Stimulated activated CD4-positive, alpha-beta T cell treated with anti-CD3 and anti-CD28 coated beads, Interleukin-4, amount 100 ng/mL, for 48 hours (primary cell): ENCODE measurements at places on chromosomes 1 and 21.

DNA sequence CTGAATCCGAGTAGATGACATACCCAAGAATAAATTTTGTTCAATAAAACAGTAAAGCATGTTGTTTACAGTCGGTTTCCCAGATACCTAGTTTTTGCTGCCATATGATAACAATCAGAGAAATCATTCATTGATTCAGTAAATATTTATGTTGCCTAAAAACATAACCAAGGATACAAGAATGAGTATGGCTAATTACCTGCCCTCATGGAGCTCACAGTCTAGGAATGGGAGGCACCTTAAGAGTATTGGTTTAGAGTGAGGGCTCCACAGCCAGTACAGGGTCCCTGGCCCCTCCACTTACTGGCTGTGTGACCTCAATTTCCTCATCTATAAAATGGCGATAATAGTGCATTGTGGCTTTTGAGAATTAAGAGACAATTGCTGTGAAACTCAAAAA is 921 bp downstream of the ATP5PB start:
- DNase-seq, result no peak

DNA sequence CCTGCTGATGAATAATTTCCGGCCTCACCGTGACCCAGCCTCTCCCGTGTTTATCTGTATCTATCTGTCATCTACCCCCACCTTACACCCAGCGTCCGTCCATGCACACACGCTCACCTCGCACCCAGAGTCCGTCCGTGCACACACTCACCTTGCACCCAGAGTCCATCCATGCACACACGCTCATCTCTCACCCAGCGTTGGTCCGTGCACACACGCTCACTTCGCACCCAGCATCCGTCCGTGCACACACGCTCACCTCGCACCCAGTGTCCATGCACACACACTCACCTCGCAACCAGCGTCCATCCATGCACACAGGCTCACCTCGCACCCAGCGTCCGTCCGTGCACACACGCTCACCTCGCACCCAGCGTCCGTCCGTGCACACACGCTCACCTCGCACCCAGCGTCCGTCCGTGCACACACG is 25.0 kb upstream of the COL18A1 start:
- no peak for DNase-seq

DNA sequence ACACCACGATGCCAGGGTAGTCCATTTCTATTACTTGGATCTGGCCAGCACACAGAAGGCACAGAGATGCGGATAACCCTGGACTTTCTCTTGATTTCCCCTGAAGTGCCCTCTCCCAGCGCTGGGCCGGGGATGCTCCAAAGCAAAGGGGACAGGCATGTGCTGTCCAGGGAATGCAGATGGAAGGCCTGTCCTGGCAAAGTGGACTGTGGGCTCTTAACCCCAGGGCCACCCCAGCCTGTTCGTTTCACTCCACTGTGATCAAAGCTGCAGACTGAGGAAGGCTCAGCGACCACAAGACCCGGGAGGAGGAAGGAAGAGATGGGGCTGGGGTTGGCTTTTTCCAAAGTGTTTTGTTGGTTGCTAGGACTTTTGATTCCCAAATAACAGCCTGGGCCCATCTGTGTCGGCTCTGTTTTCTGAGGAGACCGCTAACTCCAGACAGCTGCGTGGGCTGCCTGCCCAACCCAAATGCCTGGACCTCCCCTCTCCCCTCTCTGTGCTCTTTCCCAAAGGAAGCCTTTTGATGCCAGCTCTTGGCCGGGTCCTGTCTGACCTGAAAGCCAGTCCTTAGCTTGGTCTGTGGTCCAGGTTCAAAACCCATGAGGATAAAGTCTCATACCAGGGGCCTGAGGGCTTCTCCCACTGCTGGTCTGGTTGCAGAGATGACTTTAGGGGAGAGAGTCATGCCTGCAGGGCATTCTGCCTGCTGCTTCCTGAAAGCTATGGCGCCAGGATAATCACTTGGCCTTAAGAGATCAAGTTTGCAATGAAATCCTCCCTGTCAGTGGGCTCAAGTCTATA is 119.6 kb upstream of the CD34 start:
- DNase-seq, result no peak

GRCh38 chr1:95951371-95952102 is 717.5 kb downstream of the RWDD3 start:
- DNase-seq, result no peak

- DNase-seq, result no peak
Observed at GRCh38 chr1:60274422-60275290, 201.1 kb upstream of the C1orf87 start.

GRCh38 chr1:96473791-96474434 is 247.7 kb upstream of the PTBP2 start:
- no peak for DNase-seq

- DNase-seq, result no peak
Observed at GRCh38 chr1:157469300-157469699, 83.0 kb downstream of the FCRL5 start.

- DNase-seq, result no peak
Observed at GRCh38 chr21:31781737-31782136, 49.8 kb upstream of the SCAF4 start.
